Lung (tissue), 17 donors: ENCODE measurements at places on chromosomes 3 and 15. TPM values are rescaled to one million over a fixed set of nuclear protein-coding genes. Genes with fewer than 3 reads are reported as not detected.

GRCh38 chr3:74443102-74443501 lies 171.4 kb downstream of the CNTN3 start:
- no peak for DNase-seq

- DNase-seq, result no peak
Measured at GRCh38 chr15:33382491-33382890, 71.7 kb downstream of the RYR3 start.

DNA sequence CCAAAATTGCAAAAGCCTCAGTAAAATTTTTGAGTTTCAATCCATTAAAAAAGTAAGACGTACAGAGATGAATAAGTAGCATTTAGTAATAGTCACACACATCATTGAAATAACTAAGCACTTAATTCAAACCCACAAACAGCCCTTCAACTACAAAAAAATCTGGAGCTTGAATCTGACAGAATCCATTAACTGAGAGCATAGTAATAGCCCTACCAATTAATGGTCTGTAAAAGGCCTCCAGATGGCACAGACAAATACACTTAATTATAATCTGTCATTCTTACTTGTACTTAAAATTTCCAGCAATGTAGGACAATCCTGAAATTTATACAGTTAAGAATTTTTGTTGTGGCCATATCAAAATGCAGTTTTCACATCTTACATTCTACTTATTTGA lies 246.9 kb downstream of the VGLL3 start:
- DNase-seq, result no peak

DNA sequence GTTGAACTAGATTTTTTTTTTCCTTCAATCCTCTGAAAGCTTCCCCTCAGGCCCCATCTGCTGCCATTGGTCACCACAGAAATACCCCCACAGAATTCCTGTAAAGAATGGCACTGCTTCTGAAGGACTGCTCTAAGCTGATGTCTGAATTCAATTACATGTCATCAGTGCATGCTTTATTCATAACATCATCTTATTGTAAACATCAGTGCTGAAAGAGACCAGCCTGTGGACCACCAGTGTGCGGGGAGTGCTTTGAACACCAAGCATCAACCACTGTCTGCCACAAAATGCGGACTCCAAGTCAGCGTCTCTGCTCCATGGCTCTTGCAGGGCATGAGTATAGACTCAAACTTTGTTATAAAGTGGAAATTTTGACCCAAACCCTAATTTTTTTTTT lies 11.6 kb downstream of the PHLDB2 start:
- DNase-seq, result peak; percentile 24

DNA sequence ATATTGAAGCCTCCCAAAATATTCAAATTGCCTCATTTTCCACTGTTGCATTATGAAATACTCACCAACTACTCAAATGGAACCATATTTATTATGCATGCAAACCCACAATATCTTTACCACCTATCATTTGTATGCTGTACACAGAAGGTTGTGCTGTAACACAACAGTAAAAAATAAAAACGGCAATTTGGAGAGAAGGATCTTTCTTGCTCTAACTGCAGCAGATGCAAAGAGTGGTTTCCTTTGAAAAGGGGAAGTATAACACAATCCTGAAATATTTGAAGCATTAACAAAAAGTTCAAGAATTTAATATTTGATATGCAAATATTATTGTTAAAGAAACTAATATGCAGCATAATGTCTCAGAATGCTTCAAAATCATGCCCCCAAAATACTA lies 244.5 kb upstream of the SUCLG2 start:
- DNase-seq, result no peak

- DNase-seq, result no peak
Measured at GRCh38 chr15:57640930-57641682, 49.4 kb downstream of the MYZAP start.

DNA sequence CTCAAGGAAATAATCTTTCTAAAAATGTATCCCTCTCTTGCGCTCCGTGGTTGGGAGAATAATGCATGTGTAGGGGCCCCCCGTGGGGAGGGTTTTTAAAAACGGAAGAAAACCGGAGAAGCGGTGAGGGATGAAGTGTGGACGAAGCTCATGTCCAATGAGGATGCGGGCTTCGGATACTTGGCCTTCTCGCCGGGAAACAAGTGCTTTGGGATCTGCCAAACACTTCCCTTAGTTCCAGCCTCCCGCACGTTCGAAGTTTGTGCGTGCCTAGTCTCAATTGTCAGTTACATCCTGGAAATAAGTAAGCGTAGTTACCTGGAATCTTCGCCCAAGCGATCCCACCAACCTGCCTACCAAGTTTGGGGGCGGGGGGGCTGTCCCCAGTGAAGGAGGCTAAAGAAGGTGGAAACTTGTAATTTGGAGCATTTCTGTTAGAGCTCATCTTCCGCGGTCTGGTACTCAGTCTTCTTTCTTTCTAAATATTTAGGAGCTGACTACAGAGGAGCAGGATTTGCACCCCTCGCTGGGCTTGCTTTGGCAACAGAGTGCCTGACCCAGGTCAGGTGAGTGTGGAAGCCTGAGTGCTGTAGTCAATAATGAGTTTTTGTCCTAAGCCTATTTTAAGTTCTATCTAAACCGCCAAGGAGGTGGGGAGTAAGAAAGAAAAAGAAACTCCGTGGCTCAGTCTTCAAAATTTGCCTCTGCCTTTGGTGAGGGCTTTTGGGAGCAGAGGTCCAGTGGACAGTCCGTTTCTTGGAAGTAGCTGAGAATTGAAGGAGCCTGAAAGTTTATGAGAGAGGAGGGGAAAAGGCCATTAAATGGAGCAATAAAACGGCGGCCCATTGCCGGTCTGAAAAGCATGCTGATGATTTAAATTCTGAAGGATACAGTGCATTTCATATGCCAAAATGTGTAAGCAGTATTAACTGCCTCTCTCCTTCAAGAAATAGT lies 1.1 kb downstream of the ITPR1 start:
- no peak for DNase-seq

DNA sequence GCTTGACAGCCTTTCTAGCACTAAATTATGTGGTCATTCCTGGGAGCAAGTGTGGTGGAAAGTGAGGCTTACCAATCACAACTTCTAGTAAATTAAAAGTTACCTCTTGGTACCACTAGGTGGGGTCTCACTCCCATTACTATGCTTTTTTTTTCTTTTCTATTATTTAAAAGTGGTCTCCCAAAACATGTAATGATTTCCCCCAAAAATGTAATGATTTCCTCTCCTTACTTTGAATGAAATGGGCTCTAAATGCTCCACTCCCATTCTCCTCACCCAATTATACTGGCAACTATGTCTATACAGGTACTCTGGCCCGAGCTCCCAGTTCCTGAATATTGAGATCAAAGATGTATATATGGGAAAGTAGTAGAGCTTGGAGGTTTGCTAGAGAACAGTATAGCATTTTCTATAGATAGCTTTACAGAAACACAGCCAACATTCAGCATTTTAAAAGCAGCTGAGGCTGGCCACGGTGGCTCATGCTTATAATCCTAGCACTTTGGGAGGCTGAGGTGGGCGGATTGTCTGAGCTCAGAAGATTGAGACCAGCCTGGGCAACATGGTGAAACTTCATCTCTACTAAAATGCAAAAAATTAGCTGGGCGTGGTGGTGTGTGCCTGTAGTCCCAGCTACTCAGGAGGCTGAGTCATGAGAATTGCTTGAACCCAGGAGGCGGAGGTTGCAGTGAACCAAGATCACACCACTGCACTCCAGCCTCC lies 70.9 kb downstream of the DCUN1D1 start:
- DNase-seq, result no peak

GRCh38 chr3:177652556-177653291 lies 455.4 kb upstream of the TBL1XR1 start:
- peak; percentile 85 for DNase-seq

DNA sequence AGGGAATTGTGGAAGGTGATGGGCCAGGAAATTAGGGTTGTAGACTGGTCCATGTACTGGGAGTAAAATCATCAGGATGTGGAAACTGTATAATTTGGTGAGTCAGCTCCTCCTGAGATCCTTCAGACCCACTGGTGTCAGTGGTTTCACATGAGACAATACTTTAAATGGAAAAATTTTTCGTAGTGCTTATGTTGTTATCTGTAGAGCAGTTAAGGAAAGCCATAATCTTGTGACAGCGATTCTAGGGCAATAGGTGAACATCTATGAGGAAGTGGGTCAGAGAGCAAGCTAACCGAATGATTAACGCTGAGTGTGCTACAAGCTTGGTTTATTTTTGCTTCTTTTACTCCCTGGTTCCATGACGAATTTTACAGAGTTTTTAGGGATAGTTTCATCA lies 200.6 kb downstream of the CADM2 start:
- no peak for DNase-seq

DNA sequence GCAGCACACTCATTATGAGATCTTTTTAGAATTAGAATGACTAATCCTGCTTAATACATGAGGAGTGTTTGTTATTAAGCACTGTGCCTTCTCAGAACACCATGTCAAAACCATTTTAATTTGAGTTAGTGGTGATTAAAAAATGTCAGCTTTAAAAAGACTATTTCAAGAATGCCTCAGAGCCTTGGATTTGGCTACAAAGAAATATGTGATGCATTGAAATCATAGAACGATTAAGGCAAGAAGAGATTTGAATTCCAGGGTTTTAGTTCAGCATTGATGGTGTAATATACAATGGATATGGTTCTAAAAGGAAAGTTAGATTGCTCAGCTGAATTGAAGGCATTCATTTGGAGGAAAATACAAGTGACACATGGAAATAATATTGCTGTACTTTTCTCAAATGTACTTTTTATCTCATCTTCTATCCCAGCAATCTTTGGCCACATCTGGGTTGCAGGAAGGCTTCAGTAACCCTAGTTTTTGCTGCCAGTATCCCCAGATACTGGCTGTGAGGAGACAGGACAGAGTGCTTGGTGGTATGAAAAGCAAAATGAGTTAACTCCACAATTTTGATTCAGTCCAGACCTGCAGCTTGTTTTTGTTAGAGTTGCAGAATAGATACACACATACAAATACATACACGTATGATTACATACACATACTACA lies 303.8 kb downstream of the CLSTN2 start:
- no peak for DNase-seq

DNA sequence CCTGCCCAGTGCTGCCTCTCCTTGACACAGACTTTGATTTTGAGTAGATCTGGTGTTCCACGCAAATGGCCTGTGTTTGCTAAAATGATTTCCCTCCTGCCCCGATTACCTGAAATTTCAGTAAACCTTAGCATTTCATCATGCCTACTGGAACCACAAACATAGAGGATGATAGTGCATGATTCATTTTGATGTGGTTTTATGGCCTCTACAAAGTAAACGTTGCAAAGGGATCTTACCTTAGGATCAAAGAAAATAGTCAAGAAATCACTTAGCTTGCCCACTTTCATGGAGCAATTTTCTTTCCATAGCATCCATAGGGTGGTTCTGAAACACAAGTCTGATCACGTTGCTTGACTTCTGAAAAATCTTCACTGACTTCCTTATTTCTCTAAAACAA lies 524.6 kb upstream of the ATP11B start:
- DNase-seq, result no peak

- no peak for DNase-seq
Measured at GRCh38 chr3:162034368-162034767, 537.8 kb downstream of the OTOL1 start.

DNA sequence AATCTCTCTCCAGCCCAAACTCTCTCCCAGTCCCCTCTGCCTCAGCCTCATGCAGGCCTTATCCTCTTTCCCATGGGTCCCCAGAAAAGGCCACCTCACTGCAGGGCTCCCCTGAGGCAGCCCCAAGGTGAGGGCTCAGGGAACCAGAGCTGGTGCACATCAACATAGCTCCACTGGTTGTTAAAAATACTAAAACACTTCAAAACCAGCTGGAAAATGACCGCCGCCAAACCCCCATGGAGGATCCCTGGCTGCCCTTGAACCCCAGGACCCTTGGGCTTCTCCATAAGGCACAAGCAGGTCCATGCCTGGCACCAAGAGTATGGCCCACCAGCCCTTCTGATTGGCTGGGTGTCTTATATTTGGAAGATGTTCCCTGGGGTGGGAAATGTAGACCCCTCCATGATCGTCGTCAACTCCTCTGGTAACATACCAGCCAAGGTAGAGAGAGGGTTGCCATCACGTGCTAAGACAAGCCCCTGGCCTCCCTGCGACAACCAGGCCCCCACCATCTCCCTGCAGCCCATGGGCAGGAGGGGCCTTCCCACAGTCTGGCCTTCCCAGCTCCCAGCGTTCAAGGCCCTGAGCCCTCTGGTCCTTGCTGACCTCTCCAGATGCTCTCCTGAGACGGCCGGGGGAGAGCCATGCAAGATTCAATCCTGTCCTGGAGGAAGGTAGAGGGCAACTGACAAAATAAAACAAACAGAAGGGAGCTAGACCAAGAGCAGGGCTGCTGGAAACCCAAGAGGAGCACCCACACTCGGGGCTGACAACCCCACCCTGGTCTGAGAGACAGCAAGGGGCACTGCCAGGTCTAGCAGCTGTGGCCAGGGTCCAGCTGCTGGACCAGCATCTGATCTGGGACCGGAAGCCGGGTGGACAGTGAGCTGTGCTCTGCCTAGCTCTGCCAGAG lies 132.1 kb upstream of the PRR20G start:
- no peak for DNase-seq

DNA sequence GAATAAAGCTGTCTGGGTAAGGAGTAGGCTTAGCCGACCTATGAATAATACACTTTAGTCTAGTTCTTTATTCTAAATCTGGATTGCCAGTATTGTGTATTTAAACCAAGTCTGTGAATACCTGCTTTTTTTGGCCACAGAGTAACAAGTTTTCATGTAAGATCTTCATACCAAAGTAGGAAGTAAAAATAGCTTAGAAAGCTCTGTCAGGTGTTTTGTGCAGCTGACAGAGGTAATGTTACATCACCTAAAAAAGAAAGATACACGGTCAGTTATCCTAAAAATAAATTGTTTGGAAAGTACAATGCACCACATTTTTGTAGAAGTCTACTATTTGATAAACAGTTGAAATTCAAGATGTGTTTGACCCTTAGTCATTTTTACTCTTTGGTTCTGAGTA lies 16.5 kb downstream of the CALML4 start:
- no peak for DNase-seq

Gene NME9
- 9.8 TPM for total RNA-seq

Gene GP5
- total RNA-seq, result 0.49 TPM

Gene CYP8B1
- 0.09 TPM for total RNA-seq

Gene GOLGA6A
- 0.14 TPM for total RNA-seq

Gene SLC38A3
- 4.3 TPM for total RNA-seq

Gene EOMES
- total RNA-seq, result 1.3 TPM

Gene ARF4
- 143 TPM for total RNA-seq

Gene CRBN
- 32.1 TPM for total RNA-seq

Gene TM6SF1
- 4.3 TPM for total RNA-seq

Gene SETD5
- total RNA-seq, result 178 TPM

Gene RETNLB
- not detected for total RNA-seq
